ENCODE measurements at places on chromosomes 3 and 15.

- DNase-seq: no peak
Measured at GRCh38 chr15:79643393-79643792, 211.3 kb downstream of the MINAR1 start.

GRCh38 chr15:85003593-85004312 is 22.1 kb downstream of the PDE8A start:
- no peak for DNase-seq

DNA sequence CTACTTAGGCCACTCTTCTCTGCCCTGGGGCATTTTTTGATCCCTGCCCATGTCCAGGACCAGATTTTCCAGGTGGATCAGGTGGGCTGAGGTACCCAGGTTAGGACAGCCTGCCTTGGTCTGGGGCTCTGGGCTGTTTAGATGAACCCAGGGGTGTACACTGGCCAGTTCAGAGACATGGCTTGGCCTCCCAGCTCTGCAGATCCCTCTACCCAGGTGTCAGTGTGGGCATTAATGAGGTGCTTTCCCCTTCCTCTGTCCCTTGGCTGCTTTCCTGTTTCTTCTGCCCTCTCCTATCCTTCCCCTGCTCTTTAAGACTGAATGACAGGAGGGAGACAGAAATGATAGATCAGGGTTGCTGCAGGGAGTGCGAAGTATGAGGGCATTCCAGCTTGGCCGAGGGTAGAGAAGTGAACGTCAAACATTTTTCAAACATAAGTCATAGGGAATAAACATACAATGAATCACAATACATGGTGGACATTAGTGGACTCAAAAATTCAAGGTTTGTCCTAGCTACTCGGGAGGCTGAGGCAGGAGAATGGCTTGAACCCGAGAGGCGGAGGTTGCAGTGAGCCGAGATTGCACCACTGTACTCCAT is 30.5 kb downstream of the RTP1 start:
- no peak for DNase-seq

DNA sequence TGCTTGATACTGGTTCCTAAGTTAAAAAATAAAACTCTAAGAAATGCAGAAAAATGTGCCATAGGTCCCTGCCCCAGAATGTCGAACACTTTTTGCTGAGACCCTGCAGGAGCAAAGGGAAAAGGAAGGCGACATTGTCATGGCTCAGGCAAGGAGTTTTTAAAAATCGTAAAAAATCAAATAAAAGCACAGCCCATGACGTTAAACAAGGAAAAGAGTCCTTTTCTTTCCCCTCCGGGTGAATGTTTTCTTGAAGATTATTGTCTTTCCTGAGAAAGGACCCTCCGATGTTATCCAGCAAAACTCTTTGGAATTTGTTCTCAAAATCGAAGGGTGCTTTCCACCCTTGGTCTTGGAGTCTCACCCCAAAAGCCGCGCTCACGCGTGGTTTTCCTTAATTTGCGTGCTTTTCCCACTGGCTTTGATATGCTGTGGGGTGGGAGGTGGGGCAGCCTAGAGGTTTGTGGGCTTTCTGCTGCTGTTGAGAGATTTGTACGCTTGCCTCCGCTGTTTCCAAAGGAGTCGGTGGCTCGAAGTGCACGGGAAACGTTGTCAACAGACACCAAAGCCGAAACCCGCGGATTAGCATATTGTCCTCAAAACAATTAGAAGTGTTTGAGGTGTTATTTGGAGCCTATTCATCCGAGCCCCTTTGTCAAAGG is 2.9 kb downstream of the SOX14 start:
- DNase-seq: no peak

DNA sequence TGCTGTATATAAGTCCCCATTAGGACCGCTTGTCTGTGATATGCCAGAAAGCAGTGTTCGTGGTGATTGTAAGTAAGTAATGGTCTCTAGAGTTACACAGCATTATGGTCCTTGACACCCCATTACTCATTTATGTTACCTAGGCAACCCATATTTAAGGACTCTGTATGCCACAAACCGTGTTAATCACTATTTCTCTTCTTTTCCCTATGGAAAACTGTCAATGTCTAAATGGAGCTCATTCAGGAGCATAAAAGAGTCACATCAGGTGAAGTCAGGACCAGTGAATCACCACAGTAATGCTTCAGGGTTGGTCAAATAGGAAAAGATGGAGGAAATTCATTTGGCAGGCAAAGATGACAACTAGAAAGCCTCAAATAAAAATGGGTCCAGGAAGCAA is 146.6 kb upstream of the PEX5L start:
- DNase-seq: no peak

DNA sequence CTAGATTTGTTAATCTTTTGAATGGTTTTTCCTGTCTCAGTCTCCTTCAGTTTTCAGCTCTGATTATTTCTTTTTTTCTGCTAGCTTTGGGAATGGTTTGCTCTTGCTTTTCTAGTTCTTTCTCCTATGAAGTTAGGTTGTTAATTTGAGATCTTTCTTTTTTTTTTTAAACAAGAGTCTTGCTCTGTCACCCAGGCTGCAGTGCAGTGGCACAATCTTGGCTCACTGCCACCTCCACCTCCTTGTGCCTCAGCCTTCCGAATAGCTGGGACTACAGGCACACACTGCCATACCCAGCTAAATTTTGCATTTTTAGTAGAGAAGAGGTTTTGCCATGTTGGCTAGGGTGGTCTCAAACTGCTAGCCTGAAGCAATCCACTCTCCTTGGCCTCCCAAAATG is 56.7 kb downstream of the UQCC5 start:
- DNase-seq: no peak

- no peak for DNase-seq
Measured at GRCh38 chr15:96958721-96959120, 628.2 kb downstream of the NR2F2 start.

DNA sequence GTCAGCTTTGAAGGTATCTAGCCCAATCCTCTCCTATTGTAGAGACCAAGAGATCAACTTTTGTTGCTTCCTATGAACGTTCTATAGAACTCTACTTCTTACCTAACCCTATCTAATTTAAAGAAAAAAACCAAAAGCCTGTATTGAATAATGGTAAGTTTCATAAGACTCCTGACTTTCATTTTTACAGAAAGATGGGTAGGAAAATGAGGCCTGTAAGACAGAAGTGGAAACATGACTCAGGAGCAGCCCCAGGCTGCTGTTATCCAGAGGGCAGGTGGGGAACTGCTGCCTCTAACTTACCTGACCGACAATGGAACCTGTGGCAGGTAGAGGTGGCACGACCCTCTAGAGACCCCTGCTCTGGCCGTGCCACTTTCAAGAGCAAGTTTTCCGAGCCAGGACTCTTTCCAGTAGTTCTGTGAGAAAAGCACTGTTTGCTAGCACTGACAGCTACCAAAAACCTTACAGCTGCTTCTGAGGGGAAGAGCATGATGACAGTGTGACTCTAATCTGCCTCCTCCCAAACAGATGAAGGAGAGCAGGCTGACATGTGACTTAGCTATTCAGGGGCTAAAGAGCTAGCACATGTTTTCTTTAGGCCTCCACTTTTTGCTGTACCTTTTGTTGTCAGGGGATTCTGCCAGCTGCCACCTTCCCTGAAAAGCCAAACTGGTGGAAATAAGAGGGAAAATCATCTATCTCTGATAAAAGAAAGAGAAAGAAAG is 17.5 kb downstream of the POPDC2 start:
- no peak for DNase-seq

DNA sequence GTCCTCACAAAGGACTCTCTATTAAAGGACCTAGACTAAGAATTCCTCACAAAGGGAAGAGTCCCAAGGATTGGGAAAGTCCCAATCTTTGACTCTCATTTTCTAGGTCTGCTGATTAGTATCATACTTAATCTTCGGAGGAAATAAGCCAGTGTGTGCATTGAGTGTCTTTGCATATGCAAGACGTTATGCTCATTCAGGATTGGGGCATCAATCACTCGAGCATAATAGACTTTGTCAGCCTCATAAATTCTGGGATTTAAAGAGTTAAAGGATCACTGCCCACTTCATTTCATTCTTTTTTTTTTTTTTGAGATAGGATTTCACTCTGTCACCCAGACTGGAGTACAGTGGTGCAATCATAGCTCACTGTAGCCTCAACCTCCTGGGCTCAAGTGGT is 154.3 kb downstream of the RBPMS2 start:
- DNase-seq: no peak

DNA sequence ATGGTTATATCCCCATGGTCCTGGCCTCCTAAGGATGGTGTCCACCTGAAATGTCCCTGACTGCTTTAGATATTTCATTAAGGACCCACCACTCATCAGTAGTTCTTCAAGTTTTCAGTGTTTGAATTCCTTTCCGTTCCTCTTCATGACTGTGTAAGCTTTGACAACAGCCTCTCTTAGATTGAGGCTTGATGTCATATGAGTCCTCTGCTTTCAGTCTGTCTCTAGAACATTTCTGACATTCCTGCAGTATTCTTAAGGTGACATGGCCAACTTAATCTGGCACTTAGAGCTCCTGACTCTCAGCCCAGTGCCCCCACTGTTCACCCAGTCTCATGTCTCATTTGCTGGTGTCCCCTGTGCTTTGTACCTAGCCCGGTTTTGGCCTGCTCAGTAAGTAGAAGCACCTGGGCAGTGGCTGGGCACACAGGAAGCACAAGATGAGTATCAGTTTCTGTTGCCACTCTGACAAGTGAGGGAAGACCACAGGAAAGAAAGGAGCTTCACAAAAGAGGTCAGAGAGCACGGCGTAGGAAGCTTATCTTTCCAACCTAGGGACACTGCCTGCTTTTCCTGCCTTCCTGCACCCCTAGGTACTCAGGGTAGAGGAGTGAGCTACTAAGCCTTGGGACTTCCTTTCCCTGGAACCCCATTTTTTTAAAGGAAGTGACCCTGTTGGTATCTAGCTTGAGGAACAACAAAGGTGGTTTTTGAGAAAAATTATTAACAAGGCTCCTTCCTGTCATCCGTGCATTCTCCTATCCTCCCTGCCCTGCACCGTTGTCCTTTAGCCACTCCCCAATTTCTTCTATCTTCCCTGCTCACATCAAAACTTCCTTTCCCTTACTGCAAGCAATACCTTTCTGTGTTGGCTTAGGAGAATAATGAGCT is 103.1 kb downstream of the KLHL25 start:
- no peak for DNase-seq

GRCh38 chr3:183212565-183212964 is 40.5 kb upstream of the B3GNT5 start:
- DNase-seq: no peak

GRCh38 chr15:68208136-68208535 is 3.0 kb upstream of the CALML4 start:
- no peak for DNase-seq

DNA sequence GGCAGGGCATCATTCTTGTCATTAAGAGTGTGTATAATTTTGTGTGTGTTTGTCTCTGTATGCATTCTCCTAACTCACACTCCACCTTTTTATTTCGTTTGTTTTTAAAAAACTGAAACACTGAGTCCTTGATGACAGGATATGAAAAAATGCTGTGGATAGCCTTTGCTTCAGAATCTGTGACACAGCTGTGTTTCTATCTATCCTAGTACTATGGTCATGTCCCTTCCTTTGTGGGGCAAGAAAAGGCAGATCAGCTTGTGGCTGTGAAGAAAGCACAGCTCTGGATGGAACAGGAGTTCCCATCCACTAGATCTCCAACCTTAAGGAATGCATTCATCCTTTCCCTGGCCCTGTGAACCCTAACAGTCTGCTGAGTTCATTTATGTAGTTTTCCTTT is 60.3 kb downstream of the OTOL1 start:
- no peak for DNase-seq

DNA sequence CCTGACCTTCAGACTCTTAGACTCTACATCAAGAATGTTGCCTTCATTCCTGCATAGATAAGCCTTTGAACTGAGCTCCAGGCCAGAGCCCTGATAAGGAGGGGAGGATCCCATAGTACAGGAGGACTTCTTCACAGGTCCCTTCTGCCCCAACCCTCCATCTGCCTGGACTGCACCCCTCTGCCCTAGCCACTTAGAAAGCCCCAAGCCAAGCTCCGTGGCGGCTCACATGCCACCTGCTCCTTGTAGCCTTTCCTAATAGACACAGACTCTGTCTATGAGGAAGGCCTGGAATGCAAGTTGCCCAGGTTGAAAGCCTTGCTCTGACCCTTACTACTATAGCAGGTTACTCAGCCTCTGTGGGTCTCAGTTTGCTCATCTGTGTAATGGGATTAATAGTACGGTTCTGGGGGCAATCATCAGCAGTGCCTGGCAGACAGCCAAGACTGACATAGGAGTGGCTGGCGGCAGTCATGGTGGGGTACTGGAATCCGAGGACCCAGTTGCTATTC is 11.6 kb downstream of the PCSK6 start:
- DNase-seq: no peak

DNA sequence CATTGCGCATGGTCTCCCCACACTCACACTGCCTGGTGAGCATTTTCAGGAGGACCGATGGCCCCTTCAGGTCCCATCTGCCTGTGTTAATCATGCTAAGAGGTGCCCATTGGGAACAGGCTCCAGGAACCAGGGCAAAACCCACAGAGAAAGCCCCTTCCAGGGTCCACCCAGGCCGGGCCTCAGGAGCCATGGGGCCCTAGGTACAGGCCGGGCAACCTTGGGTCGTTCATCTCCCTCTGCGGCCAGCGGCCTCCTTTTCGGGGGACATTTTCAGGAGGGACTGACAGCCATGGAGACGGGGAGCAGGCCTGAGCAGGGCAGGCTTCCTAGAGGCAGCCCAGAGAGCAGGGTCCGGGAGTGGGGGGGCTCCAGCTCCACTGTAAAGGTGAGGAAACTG is 68.0 kb upstream of the TAMM41 start:
- no peak for DNase-seq

DNA sequence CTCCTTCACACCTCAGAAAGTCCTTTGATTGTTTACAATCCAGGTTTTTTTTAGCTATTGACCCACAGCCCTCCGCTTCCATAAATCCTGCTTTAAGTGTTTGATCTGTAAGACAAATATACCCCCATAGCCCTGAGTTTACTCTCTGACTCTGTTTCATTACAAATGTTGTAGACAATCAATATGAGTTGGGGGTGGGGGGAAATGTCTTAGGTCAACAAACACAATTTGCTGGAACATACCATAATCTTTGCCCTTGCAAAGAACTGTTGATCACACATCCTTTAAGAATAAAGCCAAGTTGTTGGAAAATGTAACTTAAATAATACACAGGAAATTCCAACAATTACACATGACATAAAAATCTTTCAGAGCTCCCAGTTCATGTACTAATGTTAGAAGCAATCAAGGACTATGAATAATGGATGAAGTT is 301.8 kb upstream of the SEMA6D start:
- no peak for DNase-seq
